ENCODE measurements at places on chromosomes 2 and 18.

DNA sequence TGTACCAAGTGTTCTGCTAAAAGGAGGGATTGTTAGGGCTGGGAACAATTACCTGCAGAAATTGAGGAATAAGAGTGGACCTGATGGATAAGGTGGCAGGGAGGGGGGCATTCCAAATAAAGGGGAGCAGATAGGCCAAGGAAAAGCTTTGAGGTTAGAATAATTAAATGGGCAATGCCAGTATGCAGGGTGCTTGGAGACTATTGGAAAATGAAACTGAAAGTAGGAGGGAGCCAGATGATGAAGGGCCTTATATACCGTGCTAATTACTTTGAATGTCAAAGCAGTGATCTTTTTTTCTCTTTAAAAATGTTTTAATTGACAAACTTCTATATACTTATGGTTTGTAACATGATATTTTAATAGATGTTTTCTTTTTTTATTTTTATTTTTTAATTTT lies 42.9 kb downstream of the MMADHC start:
- DNase-seq = no peak
- H3K4me1 ChIP-seq = no peaks in the 10 kb centered on the region
- no peaks in the 10 kb centered on the region for H3K27me3 ChIP-seq
- no peak overlapping the region for H3K4me3 ChIP-seq
- no peaks in the 10 kb centered on the region for H3K36me3 ChIP-seq

- no peak overlapping the region for H3K27ac ChIP-seq
- no peaks in the 10 kb centered on the region for H3K4me1 ChIP-seq
- no peak for DNase-seq
- H3K27me3 ChIP-seq = no peaks in the 10 kb centered on the region
- no peaks in the 10 kb centered on the region for H3K36me3 ChIP-seq
Observed at GRCh38 chr18:69143084-69143483, 257.6 kb upstream of the DOK6 start.

DNA sequence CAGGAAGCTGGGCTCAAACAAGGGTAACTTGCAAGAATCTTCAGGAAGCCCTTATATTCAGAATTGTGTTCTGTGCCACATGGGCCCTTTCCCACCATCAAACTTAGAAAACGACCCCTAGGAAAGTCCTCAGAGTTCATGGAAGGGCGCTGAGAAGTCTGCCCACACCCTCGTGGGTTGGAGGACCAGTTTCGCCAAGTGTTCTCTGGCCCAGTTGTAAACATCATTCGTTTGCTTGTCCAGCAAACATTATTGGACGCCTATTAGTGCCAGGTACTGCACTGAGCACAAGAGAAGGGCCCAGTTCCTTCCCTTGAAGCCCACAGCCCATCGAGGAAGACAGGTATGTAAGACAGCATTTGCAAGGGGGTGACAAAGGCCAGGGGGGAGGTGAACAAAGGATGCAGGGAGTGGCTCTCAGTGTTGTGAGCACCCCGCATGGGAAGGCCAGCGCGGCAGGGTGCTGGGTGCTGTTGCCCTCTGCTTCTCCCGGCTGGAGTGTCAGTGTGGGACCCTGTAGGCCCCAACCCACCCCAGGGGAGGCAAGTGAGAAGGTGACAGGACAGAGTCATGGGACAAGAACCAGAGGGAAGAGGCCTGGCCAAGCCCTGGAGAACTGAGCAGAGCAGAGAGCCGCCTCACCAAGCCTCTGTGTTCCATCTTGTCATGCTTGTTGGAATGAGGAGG lies 60.2 kb upstream of the ALPP start:
- H3K27me3 ChIP-seq = no peaks in the 10 kb centered on the region
- H3K4me1 ChIP-seq = peaks cover 65% of the 10 kb centered on the region
- no peak for DNase-seq
- peak overlapping the region; percentile 79 for H3K27ac ChIP-seq

DNA sequence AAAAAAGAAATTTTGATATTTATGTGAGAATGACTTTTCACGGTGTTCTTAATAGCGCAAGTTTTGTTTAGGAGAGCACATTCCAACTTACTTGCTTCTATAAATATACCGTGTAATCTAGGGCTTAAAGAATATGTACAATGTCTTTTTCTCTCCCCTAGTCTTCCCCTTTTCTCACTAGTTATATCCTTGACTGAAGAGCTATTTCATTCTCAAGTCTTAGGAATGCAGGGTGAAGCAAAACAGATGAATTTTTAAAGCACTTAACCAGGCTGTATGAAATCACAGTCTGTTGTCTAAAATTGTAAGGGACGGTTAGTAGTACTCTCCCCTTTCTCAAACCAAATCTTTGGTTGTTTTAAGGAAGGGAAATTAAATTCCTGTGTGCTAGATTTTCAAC lies 29.6 kb upstream of the SLC30A6 start:
- peak overlapping the region; percentile 34 for H3K27ac ChIP-seq
- no peak for DNase-seq
- peaks cover 4% of the 10 kb centered on the region for H3K4me1 ChIP-seq
- H3K27me3 ChIP-seq = no peaks in the 10 kb centered on the region
- H3K36me3 ChIP-seq = peaks cover 61% of the 10 kb centered on the region

DNA sequence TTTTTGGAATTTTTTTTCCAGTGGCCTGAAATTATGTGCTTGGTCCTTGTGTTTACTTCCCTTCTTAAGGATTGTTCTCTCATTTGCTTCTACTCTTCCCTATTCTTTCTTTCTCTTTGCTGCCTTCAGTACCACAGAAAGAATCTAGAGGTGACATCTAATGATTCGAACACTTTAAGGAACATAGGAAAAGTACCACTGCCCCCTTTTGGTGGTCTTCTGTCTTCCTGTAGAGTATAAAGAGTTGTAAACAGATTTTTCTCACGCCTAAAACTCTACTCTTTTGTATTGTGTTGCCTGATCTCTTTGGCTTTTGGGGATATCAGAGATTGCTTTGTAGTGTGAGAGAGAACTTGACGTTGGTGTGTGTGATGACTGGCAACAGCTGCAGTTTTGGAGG lies 7.0 kb upstream of the SCTR start:
- DNase-seq = no peak
- no peaks in the 10 kb centered on the region for H3K36me3 ChIP-seq
- H3K27ac ChIP-seq = no peak overlapping the region

GRCh38 chr2:84882775-84883550 lies 2.1 kb upstream of the TRABD2A start:
- peaks cover 38% of the 10 kb centered on the region for H3K4me1 ChIP-seq
- DNase-seq = no peak
- peaks cover 34% of the 10 kb centered on the region for H3K27me3 ChIP-seq
- no peak overlapping the region for H3K27ac ChIP-seq
- no peak overlapping the region for H3K4me3 ChIP-seq

DNA sequence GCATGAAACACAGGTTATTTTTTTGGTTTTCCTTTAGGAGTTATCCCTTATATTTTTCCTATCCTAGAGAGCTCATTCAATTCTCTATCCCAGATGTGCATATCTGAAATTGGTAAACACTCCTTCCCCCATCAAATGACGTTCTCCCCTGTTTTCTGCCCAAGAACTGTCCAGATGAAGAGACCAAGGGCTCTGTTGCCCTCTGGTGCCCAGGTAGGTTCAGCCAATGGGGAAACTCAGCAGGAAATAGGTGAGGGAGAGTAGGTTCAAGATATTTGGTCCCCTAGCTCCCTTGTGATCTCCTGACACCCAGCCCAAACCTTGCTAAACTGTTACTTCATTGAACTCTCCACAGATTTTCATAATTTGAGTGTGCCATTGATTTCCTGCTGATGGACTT lies 14.1 kb upstream of the INO80C start:
- H3K4me3 ChIP-seq = no peak overlapping the region
- no peaks in the 10 kb centered on the region for H3K27me3 ChIP-seq
- peaks cover 8% of the 10 kb centered on the region for H3K4me1 ChIP-seq
- no peaks in the 10 kb centered on the region for H3K36me3 ChIP-seq

- H3K27ac ChIP-seq = no peak overlapping the region
- H3K27me3 ChIP-seq = no peaks in the 10 kb centered on the region
- no peaks in the 10 kb centered on the region for H3K36me3 ChIP-seq
- peaks cover 7% of the 10 kb centered on the region for H3K4me1 ChIP-seq
- H3K4me3 ChIP-seq = no peak overlapping the region
- DNase-seq = peak; percentile 25
Observed at GRCh38 chr2:54952978-54953456, 97.2 kb downstream of the RTN4 start.

DNA sequence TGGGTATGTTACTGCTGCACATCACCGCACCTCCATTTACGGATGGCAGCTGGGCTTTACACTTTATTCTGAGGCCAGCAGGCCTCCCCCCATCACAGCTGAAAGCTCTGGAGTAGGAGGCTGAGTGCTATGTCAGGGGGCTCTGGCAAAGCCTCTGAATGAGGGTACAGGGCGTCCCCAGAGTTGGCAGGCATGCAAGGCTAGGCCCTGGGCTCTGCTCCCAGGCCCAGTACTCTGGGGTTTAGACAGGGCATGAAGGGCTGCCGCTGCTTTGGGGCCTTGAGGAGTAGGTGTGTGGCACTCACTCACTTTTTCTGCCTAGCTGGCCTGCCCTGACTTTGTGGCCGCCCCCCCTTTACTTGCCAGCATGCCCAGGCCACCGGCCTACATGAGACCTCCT lies 90.8 kb downstream of the WDSUB1 start:
- H3K27me3 ChIP-seq = no peaks in the 10 kb centered on the region
- H3K27ac ChIP-seq = no peak overlapping the region
- no peaks in the 10 kb centered on the region for H3K36me3 ChIP-seq
- no peak overlapping the region for H3K4me3 ChIP-seq

- H3K27ac ChIP-seq = no peak overlapping the region
- no peaks in the 10 kb centered on the region for H3K27me3 ChIP-seq
- no peak overlapping the region for H3K4me3 ChIP-seq
- DNase-seq = no peak
- no peaks in the 10 kb centered on the region for H3K4me1 ChIP-seq
Observed at GRCh38 chr2:14550658-14551057, 81.9 kb upstream of the LRATD1 start.

- no peak overlapping the region for H3K27ac ChIP-seq
- no peaks in the 10 kb centered on the region for H3K4me1 ChIP-seq
- H3K4me3 ChIP-seq = no peak overlapping the region
- no peak for DNase-seq
- H3K36me3 ChIP-seq = no peaks in the 10 kb centered on the region
- no peaks in the 10 kb centered on the region for H3K27me3 ChIP-seq
Observed at GRCh38 chr2:18167871-18168270, 289.4 kb downstream of the KCNS3 start.

- H3K4me1 ChIP-seq = no peaks in the 10 kb centered on the region
- no peak overlapping the region for H3K27ac ChIP-seq
- H3K27me3 ChIP-seq = no peaks in the 10 kb centered on the region
- no peak overlapping the region for H3K4me3 ChIP-seq
- H3K36me3 ChIP-seq = no peaks in the 10 kb centered on the region
Observed at GRCh38 chr2:141015341-141016047, 1115.3 kb downstream of the LRP1B start.

DNA sequence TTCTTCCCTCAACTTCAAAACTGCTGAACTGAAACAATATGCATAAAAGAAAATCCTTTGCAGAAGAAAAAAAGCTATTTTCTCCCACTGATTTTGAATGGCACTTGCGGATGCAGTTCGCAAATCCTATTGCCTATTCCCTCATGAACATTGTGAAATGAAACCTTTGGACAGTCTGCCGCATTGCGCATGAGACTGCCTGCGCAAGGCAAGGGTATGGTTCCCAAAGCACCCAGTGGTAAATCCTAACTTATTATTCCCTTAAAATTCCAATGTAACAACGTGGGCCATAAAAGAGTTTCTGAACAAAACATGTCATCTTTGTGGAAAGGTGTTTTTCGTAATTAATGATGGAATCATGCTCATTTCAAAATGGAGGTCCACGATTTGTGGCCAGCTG lies 8.4 kb downstream of the HOXD8 start:
- H3K4me1 ChIP-seq = peaks cover 17% of the 10 kb centered on the region
- H3K4me3 ChIP-seq = no peak overlapping the region
- H3K36me3 ChIP-seq = no peaks in the 10 kb centered on the region
- no peak for DNase-seq

- H3K27ac ChIP-seq = no peak overlapping the region
- H3K36me3 ChIP-seq = no peaks in the 10 kb centered on the region
- H3K27me3 ChIP-seq = no peaks in the 10 kb centered on the region
- DNase-seq = no peak
Observed at GRCh38 chr2:69216535-69217332, 170.3 kb downstream of the GFPT1 start.

GRCh38 chr2:124804014-124804940 lies 779.2 kb downstream of the CNTNAP5 start:
- no peaks in the 10 kb centered on the region for H3K27me3 ChIP-seq
- no peak overlapping the region for H3K27ac ChIP-seq
- no peaks in the 10 kb centered on the region for H3K36me3 ChIP-seq
- no peaks in the 10 kb centered on the region for H3K4me1 ChIP-seq
- no peak overlapping the region for H3K4me3 ChIP-seq

- H3K4me3 ChIP-seq = no peak overlapping the region
- no peaks in the 10 kb centered on the region for H3K27me3 ChIP-seq
- peak overlapping the region; percentile 72 for H3K27ac ChIP-seq
- peaks cover 98% of the 10 kb centered on the region for H3K36me3 ChIP-seq
- DNase-seq = peak; percentile 46
Observed at GRCh38 chr18:23530195-23530594, 26.9 kb downstream of the RMC1 start.

DNA sequence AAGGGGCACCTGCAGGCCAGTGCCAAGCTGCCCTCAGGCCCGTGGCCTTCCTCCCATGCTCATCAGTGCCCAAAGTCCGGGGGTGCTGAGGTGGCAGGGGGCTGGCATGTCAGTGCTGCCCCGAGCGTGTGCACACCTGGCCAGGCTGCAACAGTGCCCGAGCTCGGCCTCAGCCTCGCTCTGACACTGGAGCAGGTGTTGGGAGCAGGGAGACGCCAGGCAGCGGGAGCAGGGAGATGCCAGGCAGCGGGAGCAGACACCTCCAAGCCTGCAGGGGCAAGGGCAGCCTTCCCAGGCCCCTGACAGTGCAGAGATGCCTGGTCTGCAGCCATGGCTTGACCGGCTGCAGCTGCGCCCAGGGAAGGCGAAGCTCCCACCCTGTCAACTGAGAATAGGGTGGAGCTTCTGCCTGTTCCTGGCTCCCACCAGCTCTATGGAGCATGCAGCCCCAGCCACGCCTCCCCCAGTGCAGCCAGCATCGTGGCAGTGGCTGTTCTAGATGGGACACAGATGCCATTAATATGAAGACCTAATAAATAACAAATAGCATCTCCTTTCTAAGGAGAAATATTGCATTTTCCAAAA lies 82.4 kb downstream of the DTNB start:
- H3K27me3 ChIP-seq = no peaks in the 10 kb centered on the region
- no peak overlapping the region for H3K4me3 ChIP-seq
- no peaks in the 10 kb centered on the region for H3K36me3 ChIP-seq
- peaks cover 17% of the 10 kb centered on the region for H3K4me1 ChIP-seq

DNA sequence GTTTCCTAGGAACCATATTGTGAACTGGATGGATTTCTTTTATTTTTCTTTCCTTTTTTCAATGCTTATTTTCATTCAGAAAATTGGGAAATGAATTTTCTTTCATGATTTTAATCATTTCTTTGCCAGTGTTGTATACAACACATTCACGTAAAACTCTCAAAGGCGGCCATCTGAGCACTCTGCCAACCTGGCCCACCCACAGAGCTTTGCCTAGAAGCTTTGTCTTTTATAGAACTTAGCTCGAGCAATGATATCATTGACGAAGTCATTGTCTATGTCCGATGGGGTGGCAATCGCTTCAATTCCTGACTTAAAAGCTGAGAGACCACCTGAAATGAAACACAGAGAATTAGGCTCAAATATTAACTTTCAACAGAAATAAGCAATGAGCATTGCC lies 13.3 kb downstream of the LYG2 start:
- no peaks in the 10 kb centered on the region for H3K27me3 ChIP-seq
- no peak overlapping the region for H3K4me3 ChIP-seq
- no peak for DNase-seq
- H3K36me3 ChIP-seq = no peaks in the 10 kb centered on the region
- H3K27ac ChIP-seq = no peak overlapping the region

- H3K27me3 ChIP-seq = no peaks in the 10 kb centered on the region
- H3K27ac ChIP-seq = no peak overlapping the region
- no peak overlapping the region for H3K4me3 ChIP-seq
- no peak for DNase-seq
- no peaks in the 10 kb centered on the region for H3K36me3 ChIP-seq
Observed at GRCh38 chr2:120486946-120487345, 141.0 kb downstream of the INHBB start.
